ENCODE measurements at places on chromosomes 5 and 9.

DNA sequence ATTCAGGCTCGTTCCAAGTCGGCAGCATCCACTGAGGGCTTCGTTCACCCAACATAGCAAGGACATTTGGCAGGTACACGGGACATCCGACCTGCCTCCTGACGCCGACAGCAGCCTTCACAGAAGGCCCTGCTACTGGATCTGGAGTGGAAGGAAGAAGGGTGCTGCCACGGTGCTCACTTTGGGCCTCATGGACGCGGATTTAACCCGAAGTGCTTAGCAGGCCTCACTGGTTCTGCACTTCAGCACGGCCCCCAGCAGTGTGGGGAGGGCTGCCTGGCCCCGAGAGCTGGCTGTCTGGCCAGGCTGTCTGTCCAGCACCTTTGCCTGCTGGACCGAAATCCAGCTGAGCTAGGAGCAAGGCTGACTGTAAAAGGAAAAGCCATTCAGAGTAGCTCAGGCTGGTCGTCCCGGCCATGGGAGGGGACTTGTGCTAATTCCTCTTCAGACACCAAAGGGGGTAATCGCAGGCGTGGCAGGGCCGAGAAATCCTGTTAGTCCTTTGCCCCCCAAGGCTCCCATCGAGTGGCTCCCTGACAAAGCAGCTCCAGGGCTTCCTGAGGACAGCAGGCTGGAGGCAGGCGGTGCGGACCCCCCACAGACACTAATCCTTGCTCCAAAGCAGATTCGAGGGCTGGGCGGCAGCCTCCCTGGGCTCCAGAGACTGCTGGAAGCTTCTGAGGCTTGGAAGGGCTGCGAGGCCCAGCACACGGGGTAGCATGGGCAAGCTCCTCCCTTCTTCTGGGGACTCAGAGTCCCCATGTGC, 11.1 kb upstream of the RXRA start:
- no peak for DNase-seq

DNA sequence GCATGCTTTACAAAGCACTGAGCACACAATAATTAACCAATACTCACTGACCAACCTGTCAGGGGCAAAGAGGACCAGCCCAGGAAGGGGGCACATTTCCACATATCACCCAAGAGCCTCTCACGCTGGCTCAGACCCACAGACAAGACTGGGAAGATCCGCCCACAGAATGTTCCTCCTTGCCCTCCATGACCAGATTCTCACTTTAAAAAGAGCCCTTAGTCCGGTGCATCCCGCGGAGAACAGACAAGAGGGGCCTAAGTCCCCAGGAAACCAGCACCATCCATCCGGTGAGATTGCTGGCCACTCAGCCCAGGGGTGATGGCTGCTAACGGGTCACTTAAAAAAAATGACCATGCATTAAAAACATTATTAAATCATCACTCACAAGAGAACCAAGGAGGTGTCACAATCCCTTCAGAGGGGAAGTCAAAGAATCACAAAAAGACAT, 32.9 kb downstream of the SEMA4D start:
- no peak for DNase-seq

- no peak for DNase-seq
These were observed 44.3 kb upstream of the DENND4C start for GRCh38 chr9:19186232-19186631.

DNA sequence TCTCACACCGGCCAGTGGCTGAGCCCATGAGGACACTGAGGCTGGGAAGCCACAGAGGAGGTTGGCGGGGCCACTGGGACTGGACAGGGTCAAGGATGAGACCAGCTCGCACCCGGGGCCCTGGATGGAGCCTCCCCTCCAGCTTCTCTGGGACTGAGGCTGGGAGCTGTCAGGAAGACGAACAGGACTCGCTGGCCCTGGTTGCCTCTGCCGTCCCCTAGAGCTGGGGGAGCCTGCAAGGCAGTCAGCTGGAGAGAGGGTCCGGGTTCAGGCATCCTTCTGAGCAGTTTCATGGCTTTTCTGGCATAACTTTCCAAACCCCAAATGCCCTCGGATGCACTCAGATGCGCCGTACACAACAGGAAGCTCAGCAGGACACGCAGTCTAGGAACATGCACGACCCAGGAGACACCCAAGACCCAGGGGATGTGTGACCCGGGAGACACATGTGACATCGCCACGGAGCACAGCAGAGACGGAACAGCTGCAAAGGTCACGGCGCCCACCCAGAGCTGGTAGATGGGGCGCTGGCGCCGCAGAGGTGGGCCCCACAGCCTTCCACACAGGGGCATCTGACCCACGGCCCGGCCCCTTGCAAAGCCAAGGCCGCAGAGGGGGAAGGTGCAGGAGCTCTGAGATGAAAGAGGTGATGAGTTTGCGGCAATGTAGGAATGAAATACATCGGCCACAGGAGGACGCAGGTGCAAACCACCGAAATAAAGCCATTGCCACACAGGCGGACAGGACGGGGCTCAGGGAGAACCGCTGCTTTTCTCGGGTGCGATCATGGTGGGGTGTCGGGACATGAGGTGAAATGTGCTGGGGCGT, 17.1 kb downstream of the TPPP start:
- DNase-seq: peak; percentile 16

GRCh38 chr5:123035360-123035917, 1.1 kb downstream of the PPIC start:
- peak; percentile 23 for DNase-seq

GRCh38 chr5:172412724-172413286, 41.5 kb downstream of the SH3PXD2B start:
- DNase-seq: peak; percentile 33

- no peak for DNase-seq
These were observed 38.8 kb downstream of the MUSK start for GRCh38 chr9:110707419-110707818.

DNA sequence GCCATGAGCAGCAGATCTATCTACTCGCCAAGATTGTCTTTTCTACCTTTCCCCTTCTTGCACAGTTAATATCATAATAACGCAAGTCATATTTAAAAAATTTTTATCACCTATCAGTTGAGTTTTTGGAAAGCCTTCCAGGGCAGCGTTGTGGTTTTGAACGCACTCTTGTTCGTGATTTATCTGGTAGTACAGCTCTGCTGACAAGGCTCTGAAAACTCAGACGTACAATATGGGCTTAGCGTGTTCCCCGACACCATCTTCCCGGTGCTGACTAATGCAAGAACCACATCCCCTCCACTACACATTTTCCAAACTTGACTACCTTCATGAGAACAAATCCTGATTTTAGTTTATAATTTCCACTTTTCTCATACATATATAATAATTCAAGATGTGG, 1.6 kb upstream of the NFIL3 start:
- DNase-seq: no peak

DNA sequence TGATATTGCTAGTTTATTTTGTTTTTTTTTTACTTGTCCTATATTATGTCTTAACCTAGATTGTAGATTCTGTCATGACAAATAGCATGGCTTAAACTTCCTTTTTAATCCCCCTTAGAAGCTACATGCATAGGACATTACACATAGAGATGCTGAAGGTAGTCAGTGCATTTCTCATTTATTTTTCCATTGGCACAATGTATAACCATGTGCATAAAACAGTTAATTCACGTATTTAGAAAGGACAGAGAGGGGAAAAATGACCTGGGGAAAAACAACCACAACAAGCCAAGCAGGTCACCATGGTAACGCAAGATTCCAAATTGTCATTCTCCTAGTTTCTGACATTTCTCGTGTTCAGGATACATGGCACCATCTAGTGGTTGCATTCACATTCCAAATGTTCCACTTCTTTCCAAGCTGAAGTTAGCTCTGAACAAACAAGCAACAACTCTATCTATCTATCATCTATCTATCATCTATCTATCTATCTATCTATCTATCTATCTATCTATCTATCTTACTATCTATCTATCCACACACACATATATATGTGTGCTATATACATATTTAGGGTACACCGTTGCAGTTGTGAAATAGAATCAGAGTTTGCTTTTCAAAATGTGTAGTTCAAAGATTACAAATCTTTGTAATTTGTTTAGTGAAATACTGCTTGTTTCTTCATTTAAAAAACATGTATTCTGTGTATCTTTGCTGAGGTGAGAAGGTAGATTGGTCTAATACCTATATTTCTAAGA, 487.2 kb upstream of the ST8SIA4 start:
- DNase-seq: no peak

- DNase-seq: no peak
These were observed 134.4 kb downstream of the RFX3 start for GRCh38 chr9:3391414-3391813.

DNA sequence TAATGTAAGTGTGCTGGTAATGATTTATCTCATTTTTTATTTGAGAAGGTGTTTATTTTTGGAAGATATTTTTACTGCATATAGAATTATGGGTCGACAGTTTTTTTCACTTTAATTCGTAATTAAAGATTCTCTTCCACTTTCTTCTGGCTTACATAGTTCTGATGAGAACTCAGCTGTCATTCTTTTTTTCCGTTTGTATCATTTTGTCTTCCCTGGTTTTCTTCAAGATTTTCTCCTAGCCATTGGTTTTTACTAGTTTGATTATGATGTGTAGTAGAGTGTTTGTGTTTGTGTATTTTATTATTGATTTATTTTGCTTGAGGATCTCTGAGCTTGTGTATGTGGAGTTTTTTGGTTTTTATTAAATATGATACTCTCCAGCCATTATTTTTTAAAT, 21.7 kb downstream of the SLF1 start:
- no peak for DNase-seq

GRCh38 chr5:171424726-171425125, 5.3 kb downstream of the FGF18 start:
- no peak for DNase-seq

- DNase-seq: no peak
These were observed 51.9 kb downstream of the NEK6 start for GRCh38 chr9:124309667-124310084.

GRCh38 chr9:36543916-36544315, 28.8 kb upstream of the MELK start:
- DNase-seq: no peak

DNA sequence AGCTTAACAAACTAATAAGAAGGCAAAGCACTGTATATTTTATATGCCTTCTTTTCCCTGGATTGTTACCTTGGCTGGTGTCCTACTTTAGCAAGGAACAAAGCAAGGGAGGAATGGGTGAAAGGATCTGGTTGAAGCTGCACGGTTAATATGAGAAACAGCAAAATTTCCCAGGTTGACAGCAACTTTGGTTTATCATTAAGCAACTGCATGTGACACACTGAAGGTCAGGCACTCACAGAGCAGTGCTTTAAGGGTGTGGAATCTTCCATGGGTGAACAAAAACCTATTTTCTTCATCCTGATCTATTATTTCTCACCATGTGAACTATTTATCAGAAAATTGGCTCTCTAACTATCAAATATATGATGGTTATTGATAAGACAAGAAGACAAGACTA, 109.0 kb upstream of the ATP10B start:
- DNase-seq: no peak

DNA sequence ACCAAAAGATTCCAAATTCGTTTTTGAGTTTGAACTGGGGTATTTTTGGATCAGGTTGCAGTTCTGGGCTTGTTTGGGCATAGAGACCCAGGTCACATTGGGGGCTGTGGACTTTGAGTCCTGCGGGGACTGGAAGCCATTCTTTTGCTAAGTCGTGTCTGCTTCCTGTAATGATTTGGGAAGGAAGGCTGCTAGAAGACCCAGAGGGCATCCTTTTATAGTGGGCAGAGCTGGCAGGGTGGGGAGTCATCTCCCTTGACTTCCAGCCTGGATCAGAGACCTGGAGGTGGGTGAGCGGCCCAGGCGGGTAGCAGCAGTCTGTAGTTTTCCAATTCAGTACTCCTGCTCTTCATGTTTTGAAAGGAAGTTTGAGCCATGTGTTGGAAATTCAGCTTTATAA, 11.3 kb downstream of the ZNF618 start:
- DNase-seq: no peak

DNA sequence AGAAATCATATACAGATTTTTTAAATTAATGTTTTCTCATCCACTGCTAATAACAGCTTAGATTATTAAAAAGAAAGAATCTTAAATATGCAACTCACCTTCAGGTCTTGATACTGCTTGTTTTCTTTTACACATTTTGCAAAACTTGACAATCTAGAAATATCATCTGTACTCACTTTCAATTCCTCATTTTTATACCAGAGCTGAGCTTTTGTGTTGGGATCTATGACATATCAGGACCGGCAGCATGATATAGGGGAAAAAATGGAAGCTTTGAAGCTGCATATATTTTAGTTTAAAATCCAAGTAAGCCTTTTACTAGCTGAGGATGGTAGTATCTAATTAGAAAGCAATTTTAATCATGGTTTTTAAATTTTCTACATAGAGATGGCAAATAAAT, 75.7 kb upstream of the SMARCA2 start:
- DNase-seq: no peak

DNA sequence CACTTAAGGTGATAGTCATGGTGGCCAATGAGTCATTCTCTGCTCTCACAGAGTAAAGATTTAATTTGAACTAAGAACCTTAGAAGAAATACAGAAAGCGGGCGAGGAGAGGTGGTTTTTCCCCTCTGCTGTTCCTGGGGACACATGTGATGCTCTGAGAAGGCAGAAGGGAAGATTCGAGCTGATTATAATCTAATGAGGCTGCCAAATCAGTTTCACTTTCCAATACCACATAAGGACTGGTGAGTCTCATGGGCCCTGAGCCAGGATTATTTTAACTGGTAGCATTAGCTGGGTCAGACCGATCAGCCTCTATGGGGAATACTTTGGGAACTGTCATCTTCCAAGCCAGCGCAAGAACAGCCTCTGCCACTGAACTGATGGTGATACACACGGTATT, 116.5 kb downstream of the SLC1A3 start:
- DNase-seq: no peak

DNA sequence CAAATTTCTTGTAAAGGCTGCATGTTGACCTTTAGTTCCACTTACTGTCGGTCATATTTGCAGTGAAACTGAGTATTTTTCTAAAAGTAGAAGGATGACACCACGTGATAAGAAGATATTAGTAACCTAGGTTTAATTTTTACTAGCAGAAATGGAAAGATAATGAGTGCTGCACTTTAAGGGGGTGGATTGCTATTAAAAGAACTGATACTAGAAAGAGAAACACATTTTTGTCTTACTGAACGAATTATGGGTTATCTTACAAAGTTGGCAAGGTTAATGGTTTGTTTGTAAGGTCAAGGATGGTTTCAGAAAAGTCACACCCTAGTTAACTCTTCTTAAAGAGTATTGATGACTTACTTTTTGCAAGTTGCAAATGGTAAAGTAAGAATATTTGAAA, 2.4 kb downstream of the MACIR start:
- DNase-seq: no peak

DNA sequence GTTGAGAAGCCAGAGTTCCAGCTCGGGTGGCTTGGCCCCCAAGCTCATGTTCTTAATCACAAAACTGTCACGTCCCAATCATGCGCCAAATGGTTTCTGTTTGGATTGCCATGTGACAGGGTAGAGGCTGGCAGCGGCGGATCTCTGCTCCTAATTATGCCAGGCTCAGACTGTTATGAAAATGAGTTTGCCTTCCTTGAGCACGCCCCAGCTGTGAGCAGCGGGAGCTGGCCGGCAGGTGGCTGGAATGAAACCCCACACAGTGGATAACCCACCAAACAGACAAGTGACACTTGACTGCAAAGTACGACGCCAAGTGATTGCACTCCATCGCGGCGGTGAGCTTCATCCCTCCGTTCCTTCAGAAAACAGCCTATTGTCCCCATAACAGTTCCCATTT, 75.4 kb downstream of the CFAP77 start:
- DNase-seq: no peak

Data from activated naive CD4-positive, alpha-beta T cell treated with anti-CD3 and anti-CD28 coated beads, Interleukin-2, amount 10 ng/mL, durations not matched to agents 7 days and 5 days (primary cell).